Stimulated activated CD4-positive, alpha-beta T cell treated with anti-CD3 and anti-CD28 coated beads, Interleukin-2, amount 100 ng/mL, for 24 hours (primary cell): ENCODE measurements at places on chromosomes 4 and X.

GRCh38 chr4:118888666-118889311 lies at the start of gene SYNPO2:
Gene SYNPO2, plus strand, starts transcription at chr4:118888854. Its CDS starts 183 bp downstream, at chr4:118889037.
- no peak for DNase-seq

DNA sequence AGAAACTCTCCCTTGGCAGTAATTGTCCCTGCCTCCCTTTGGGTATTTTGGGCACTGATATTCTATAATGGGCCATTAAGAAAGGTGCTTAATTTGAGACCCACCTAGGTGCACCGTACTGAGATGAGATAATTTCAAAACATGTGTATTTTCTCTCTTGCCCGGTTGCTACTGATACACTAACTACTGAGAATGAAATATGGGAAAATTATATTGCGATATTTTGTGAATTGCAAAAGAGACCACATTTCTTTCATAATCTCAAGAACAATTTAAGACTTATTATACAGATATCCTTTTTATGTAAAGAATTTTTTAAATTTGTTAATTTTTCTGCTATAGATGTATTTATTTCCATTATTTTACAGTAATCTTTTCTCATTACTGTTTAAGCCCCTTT lies 284.9 kb downstream of the ADGRL3 start:
- DNase-seq = no peak

DNA sequence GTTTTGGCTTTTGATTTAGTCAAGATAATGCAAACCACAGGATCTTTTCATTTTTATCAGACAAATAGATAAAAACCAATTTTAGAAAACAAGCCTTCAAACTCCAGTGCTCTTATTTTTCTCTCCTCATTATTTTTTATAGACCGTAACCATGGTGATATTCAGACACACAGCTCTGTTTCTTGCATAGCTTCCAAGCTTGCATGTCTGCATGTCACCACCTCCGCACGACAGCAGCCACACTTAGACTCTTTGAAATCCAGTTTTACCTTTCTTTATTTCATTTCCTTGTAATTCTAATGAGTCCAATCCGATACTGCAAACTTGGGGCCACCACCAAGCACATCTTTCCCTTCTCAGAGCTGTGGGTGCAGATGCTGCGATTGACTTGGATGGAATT lies 94.3 kb upstream of the GPM6A start:
- no peak for DNase-seq

DNA sequence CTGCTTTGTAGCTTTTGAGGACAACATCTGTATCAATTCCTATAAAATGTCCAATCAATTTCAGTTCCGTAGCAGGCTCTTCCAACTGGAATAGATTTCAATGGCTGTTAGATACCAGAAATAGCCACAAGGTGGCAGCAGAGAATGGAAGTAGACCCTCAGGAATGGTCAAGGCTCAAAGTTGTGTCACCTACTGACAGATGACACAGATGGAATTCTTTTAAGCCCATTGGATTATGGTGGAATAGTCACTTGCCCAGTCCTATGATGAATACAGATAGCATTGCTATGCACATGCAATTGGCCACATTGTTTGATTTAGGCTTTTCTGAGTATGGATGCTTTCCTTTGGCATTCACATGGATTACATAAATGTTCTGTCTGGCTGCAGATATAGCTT lies 130.4 kb upstream of the RADX start:
- DNase-seq = peak; percentile 49

DNA sequence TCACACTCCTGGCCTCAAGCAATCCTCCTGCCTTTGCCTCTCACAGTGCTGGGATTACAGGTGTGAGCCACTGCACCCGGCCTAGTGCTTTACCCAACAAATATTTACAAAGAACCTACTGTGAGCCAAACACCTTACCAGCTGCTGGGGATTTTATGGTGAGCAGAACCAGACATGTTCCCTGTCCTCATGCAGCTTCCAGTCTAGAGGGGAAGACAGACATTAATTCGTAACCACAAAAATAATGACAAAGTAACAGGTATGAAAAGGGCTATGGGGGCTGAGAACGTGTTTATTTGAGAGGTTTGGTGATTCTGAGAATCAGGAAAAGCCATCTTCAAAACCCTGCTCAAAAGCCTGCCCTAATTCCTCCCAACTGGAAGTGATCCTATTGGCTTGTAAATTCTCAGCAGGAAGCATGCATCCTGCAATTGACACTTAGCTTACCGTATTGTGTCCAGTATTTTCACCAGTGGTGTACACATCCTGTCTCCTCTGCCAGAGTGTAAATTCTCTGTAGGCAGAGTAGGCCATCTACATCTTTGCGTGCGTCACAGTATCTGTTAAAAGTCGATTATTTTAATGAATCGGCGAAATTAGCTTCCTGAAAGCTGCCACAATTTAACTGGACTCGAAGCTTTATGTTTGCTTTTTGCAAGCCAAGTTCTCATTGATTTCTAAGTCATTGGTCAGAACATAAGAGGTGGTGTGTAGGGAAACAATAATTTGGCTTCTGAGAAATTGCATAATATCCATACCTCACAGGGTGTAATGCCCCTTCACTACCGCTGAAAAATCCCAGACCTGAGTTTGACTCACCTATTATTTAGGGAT lies 67.0 kb downstream of the TMEM156 start:
- no peak for DNase-seq

- no peak for DNase-seq
Measured at GRCh38 chr4:133208694-133209285, 59.7 kb downstream of the PCDH10 start.

DNA sequence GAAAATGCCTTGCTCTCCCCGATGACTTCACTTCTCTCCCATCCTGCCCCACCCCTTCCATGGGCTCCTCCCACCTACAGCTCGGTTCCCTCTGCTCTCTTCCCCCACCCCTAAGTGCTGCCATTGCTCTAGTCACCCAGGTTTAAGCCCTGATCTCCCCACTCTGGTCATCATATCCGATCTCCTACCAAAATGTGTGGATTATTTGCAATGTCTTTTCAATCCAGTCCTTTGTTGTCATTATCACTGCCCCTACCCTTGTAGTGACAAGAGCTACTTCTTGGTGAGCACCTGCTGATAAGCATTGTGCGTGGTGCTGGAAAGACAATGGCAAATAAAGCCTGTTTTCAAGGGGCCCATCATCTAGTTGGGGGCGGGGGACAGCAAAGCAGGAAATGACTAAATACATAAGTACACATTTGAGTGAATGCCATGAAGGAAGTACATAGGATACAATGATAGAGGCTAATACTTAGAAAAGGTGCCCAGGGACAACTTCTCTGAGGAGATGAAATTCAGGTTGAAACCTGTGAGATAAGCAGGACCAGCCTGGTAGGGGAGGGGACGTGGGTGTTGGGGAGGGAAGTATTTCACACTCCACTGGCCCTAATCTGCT lies 63.8 kb downstream of the DLG3 start:
- DNase-seq = peak; percentile 8

DNA sequence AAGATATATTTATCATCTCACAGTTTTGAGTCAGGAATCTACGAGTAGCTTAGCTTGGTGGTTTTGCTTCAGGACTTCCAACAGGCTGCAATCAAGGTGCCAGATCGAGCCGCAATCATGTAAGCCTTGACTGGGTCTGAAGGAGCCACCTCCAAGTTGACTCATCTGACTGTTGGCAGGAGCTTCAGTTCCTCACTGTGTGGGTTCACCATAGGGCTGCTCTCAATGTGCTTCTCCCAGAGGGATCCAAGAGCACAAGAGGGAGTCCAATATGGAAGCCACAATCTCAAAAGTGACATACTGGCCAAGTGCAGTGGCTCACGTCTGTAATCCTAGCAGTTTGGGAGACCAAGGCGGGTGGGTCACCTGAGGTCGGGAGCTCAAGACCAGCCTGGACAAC lies 26.5 kb downstream of the DCHS2 start:
- no peak for DNase-seq

DNA sequence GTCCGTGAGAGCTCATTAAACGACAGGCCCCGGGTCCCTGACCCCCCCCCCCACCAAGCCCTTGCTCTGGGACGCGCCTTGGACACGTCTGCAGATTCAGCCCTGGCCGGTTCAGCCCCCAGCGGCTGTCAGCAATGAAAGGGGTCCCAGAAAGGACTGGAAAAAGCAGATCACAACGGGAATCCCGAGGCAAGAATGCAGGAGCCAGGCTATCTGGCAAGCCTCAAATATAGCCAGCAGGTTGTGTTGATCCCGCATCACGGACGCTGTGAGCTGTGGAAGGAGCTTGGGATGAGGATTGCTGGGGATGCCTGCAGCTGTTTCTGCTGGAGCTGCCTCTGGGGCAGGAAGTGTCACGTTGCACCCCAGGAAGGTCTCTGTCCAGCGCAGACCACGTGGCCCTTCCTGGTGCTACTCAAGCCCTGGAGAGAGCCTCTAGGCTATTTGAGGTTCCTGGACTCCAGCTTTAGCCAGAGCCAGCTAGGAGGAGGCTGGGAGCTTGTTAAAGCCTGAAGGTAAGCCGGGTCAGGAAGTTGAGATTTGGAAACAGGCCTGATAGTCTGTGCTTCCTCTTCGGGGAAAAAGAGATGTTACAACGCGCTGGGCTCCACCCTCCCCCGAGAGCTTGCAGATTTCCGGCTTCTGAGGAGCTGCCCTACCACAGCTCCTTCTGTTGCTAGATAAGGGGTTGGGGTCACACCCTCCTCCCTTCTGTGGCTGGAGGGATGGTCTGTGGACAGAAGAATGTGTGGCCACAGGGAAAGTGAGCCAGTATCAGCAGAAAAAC lies 19.3 kb upstream of the CSF2RA start:
- DNase-seq = peak; percentile 48
